Thyroid gland (tissue), 4 donors: ENCODE measurements at places on chromosomes 7 and 10. TPM values are rescaled to one million over a fixed set of nuclear protein-coding genes. Genes with fewer than 3 reads are reported as not detected.

Gene ATG9B
- 0.27 TPM for total RNA-seq

Gene ELAPOR2
- 25.4 TPM for total RNA-seq

Gene EGR2
- 0.78 TPM for total RNA-seq

Gene WDR91
- total RNA-seq = 8.8 TPM

Gene ENTPD1
- 7.2 TPM for total RNA-seq

DNA sequence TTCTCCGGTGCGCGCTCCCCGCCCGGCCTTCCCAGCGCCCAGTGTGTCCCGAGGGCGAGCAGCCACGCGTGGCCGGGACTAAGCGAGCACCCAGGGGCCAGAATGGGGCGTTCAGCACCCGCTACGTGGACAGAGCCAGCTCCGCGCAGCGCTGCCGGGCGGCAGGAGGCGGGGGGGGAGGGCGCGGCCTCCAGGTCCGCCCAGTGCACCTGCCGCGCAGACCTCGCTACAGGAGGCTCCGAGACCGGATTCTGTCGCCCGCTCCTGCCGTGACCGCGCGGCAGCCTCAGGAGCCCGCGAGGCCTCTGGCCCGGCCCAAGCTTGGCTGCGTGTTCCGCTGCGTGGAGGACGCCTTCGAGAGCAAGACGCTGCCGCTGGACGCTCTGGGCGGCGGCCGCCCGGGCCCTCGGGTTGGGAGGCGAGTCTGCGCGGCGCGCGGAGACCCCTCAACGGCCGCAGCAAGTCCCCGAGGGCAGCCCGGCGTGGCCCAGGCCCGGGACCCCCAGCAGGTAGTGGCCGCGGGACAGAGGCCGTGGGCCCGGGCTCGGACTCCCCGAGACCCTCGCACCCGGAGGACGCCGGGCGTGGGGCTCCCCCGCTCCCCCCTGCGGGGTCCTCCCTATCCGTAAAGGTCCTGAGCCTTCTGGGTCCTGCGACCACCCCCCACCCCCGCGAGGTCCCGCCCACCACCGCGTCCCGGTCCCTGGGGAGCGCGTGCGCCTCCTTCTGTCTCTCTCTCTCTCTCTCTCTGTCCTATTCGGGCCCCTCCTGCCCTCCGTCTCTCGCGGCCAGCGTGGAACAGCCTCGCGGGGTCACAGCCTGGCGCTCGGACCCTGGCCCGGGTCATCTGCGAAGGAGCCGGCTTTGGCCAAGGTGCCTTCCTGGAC, 904 bp upstream of the DPYSL4 start:
- H3K27ac ChIP-seq = no peak overlapping the region
- DNase-seq = peak; percentile 63

GRCh38 chr10:95221124-95221523, 27.1 kb downstream of the ACSM6 start:
- H3K36me3 ChIP-seq = no peaks in the 10 kb centered on the region
- H3K27ac ChIP-seq = no peak overlapping the region
- H3K4me3 ChIP-seq = no peak overlapping the region
- no peak for DNase-seq
- no peaks in the 10 kb centered on the region for H3K4me1 ChIP-seq

DNA sequence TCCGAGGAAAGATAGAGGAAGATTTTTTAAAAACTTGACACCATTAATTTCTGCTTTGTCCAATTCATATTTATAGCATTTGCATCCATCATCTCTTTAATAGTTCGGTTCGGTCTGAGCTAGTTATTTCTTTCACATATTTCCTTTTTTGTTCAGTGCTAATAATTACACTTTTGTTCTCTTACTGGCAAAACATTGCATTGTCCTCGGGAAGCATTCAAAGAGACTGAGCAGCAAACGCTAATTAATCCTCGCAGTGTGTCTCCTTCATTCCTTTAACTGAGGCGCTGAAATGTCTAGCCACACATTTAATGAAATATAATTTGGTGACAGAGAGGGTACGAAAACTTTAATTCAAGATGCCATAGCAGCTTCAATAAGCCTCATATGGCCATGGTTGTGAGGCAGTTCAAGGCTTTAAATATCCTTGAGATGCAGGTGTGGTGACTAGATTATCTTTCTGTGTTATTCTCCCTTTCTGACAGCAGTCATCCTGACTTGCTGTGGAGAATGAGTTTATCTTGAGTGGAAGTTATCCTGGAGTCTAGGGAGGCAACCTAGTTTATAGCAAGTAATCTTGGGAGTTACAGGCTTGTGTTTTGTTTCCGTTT, 431.4 kb downstream of the SDK1 start:
- DNase-seq = no peak
- H3K27me3 ChIP-seq = no peaks in the 10 kb centered on the region
- no peaks in the 10 kb centered on the region for H3K4me1 ChIP-seq
- H3K27ac ChIP-seq = no peak overlapping the region

- DNase-seq = no peak
- no peaks in the 10 kb centered on the region for H3K27me3 ChIP-seq
- no peaks in the 10 kb centered on the region for H3K4me1 ChIP-seq
- no peak overlapping the region for H3K27ac ChIP-seq
- no peak overlapping the region for H3K4me3 ChIP-seq
- H3K36me3 ChIP-seq = no peaks in the 10 kb centered on the region
These were observed 637.3 kb downstream of the SUGCT start for GRCh38 chr7:40772096-40772495.

DNA sequence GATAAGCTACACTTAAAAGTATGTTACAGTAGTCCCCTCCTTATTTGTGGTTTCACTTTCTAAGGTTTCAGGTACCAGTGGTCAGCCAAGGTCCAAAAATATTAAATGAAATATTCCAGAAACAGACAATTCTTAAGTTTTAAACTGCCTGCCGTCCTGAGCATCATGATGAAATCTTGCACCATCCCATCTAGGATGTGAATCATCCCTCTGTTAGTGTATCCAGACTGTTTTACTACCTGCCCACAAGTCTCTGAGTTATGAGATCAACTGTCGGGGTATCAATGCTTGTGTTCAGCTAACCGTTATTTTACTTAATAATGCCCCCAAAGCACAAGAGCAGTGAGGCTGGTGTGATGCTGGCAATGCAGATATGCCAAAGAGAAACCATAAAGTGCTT, 11.4 kb downstream of the KDM7A start:
- no peaks in the 10 kb centered on the region for H3K4me1 ChIP-seq
- H3K36me3 ChIP-seq = no peaks in the 10 kb centered on the region
- H3K27me3 ChIP-seq = no peaks in the 10 kb centered on the region
- H3K4me3 ChIP-seq = no peak overlapping the region

GRCh38 chr10:28250782-28251181, 52.1 kb downstream of the MPP7 start:
- no peak overlapping the region for H3K27ac ChIP-seq
- peaks cover 12% of the 10 kb centered on the region for H3K4me1 ChIP-seq
- H3K27me3 ChIP-seq = no peaks in the 10 kb centered on the region
- no peak overlapping the region for H3K4me3 ChIP-seq
- H3K36me3 ChIP-seq = no peaks in the 10 kb centered on the region

DNA sequence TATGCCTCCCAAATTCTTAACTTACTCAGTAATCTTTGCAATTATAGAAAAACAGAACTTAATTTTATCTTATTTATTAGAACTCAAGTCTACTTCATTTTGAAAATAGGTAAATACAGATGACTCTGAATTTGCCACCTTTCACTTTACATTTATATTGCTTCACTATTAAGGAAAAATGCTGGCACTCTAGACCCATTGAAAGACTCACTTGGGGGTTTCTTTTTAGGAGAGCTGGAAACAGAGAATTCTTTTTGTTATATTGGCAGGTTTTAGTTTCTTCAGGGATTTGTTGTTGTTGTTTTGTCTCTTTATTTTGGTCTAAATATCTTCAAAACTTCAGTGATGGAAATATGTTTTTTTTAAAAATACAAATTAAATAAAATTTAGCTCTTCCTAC, 111.1 kb downstream of the RUNDC3B start:
- DNase-seq = no peak
- no peak overlapping the region for H3K4me3 ChIP-seq
- H3K27me3 ChIP-seq = no peaks in the 10 kb centered on the region

GRCh38 chr7:128217030-128217805, 23.9 kb upstream of the LEP start:
- H3K27me3 ChIP-seq = no peaks in the 10 kb centered on the region
- no peaks in the 10 kb centered on the region for H3K36me3 ChIP-seq
- no peak for DNase-seq
- no peak overlapping the region for H3K27ac ChIP-seq
- no peak overlapping the region for H3K4me3 ChIP-seq
- H3K4me1 ChIP-seq = peaks cover 3% of the 10 kb centered on the region

GRCh38 chr7:143485500-143485899, 7.8 kb downstream of the TAS2R41 start:
- peaks cover 11% of the 10 kb centered on the region for H3K4me1 ChIP-seq
- H3K36me3 ChIP-seq = no peaks in the 10 kb centered on the region
- H3K27me3 ChIP-seq = no peaks in the 10 kb centered on the region
- no peak overlapping the region for H3K27ac ChIP-seq
- no peak overlapping the region for H3K4me3 ChIP-seq
- DNase-seq = no peak

DNA sequence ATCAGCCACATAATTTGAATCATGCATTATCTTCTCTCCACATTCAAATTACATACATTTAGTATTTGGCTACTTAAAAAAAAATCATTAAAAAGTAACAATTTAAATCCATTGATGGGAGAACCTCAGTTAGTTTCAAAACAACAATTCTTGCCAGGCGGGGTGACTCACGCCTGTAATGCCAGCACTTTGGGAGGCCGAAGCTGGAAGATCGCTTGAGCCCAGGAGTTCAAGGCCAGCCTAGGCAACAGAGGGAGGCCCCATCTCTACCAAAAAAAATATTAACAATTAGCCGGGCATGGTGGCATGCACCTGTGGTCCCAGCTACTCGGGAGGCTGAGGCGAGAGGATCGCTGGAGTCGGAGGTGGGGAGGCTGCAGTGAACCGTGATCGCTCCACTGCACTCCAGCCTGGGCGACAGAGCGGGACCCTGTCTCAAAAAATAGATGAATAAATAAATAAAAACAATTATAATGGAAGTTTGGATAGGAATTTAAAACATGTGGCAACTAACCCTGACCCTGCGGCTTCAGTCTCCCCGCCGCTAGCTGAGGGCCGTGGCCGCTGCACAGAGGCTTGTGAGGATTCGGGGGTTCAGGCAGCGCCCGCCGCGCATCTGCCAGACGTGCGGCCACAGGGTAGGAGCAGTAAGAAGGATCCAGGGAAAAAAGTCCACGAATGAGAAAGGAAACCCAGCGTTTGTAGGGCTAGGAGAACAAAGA, 1.1 kb upstream of the CSGALNACT2 start:
- H3K36me3 ChIP-seq = no peaks in the 10 kb centered on the region
- H3K4me1 ChIP-seq = peaks cover 17% of the 10 kb centered on the region
- no peak for DNase-seq
- H3K4me3 ChIP-seq = peak overlapping the region; percentile 54
- no peaks in the 10 kb centered on the region for H3K27me3 ChIP-seq

- H3K4me1 ChIP-seq = no peaks in the 10 kb centered on the region
- H3K4me3 ChIP-seq = no peak overlapping the region
- H3K27ac ChIP-seq = no peak overlapping the region
- no peaks in the 10 kb centered on the region for H3K27me3 ChIP-seq
- no peaks in the 10 kb centered on the region for H3K36me3 ChIP-seq
These were observed 17.4 kb upstream of the CCL24 start for GRCh38 chr7:75830978-75831377.

GRCh38 chr10:7484456-7485243, 73.8 kb upstream of the SFMBT2 start:
- H3K4me3 ChIP-seq = no peak overlapping the region
- no peaks in the 10 kb centered on the region for H3K27me3 ChIP-seq
- H3K27ac ChIP-seq = no peak overlapping the region
- peaks cover 17% of the 10 kb centered on the region for H3K4me1 ChIP-seq
- DNase-seq = no peak
- no peaks in the 10 kb centered on the region for H3K36me3 ChIP-seq

DNA sequence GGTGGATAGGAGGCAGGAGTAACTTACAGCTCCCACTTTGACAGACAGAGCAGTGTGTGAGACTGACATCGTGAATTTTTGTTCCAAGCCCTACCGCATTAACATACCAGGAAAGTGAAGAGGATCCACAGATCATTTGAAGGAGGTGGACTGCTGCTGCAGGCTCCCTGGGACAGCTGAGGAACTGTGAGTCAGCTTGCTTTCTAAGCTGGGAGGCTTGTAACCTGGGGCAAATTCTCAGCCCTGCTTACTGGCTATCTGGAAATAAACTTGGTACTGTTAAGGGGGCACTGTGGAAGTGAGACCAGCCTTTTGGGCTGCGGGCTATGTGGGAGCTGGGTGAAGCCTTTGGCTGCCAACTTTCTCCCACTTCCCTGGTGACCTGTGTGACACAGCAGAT, 1202.5 kb downstream of the DNAJB9 start:
- no peaks in the 10 kb centered on the region for H3K27me3 ChIP-seq
- H3K4me1 ChIP-seq = no peaks in the 10 kb centered on the region
- H3K4me3 ChIP-seq = no peak overlapping the region
- DNase-seq = no peak
- no peak overlapping the region for H3K27ac ChIP-seq
- no peaks in the 10 kb centered on the region for H3K36me3 ChIP-seq

DNA sequence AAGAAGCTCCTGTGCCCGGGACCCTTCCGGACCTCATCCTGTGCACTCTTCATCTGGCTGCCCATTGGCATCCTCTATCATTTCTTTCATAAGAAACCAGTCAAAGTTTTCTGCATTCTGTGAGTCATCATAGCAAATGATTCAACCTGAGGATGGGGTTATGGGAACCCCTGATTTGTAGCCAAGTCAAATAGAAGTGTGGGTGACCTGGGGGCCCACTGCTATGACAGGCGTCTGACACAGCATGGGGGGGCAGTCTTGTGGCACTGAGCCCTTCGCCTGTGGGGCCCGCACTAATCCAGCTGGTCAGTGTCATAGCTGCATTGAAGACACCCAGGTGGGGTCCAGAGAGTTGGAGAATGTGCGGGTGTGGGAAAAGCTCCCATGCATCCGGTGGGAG, 230.4 kb downstream of the USP6NL start:
- H3K36me3 ChIP-seq = no peaks in the 10 kb centered on the region
- no peaks in the 10 kb centered on the region for H3K4me1 ChIP-seq
- DNase-seq = no peak

DNA sequence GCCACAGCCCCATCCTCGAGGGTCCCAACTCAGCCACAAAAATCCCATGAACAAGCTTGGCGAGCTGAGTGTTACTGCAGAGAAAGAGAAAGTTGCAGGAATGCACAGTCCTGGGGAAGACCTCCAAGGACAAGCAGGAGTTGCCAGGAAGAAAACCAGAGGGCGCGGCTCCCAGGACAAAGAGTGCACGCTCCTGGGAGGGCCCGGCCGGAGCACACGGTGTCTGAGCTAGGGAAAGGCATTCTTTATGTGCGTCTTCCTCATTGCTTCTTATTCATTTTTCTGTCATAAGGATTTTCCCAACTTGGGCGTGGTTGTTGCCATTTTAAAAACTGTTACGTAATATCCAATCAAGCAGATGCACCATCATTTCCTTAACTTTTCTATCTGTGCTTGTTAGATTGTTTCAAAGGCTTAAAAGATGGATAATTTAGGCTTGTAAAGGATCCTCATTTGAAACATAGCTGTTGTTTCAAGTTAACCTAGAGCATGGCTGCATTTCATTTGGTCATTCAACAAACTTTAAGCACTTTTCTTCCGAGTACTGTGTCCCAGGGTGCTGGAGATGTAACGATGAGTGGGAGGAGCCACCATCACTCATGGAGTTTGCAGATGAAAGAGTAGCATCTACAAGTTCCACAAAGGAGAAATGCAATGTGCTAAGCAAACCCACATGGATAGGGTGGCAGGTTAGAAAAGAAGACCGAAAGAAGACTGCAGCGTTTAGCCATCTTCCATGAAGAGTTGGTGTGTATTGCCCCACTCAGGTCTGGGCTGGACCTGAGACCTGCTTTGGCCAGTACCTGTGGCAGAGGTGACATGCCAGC, 5.6 kb upstream of the CNPY1 start:
- H3K4me3 ChIP-seq = no peak overlapping the region
- H3K27ac ChIP-seq = no peak overlapping the region
- H3K4me1 ChIP-seq = no peaks in the 10 kb centered on the region
- no peak for DNase-seq

GRCh38 chr10:11430421-11431215, 180.8 kb downstream of the USP6NL start:
- no peak overlapping the region for H3K4me3 ChIP-seq
- no peaks in the 10 kb centered on the region for H3K4me1 ChIP-seq
- no peak overlapping the region for H3K27ac ChIP-seq
- no peaks in the 10 kb centered on the region for H3K36me3 ChIP-seq
